Effector CD4-positive, alpha-beta T cell (primary cell): ENCODE measurements at places on chromosomes 1 and 21.

- DNase-seq, result no peak
These were observed 14.0 kb downstream of the POLR3GL start for GRCh38 chr1:145978471-145978853.

DNA sequence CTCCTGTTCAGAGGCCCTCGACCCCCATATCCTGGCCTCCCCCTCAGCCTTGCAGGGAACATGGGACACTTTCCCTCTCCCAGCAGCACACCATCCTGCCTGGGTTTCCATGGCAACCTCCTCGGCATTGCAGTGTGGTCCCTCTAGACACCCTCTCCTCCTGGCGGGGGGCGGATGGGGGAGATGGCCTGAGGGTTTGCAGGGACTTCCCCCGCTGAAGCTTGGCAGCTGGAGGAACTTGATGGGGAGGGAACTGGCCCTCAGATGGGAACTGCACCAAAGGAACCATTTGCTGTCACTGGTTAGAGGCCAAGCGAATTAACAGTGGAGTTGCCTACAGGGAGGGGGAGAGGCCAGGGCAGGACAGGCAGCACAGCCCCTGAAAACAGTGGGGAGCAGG lies 28.7 kb downstream of the RIMS3 start:
- no peak for DNase-seq

GRCh38 chr1:17944646-17945045 lies 163.0 kb upstream of the IGSF21 start:
- DNase-seq, result no peak

- no peak for DNase-seq
These were observed 28.3 kb downstream of the TLCD4 start for GRCh38 chr1:95145493-95145892.

DNA sequence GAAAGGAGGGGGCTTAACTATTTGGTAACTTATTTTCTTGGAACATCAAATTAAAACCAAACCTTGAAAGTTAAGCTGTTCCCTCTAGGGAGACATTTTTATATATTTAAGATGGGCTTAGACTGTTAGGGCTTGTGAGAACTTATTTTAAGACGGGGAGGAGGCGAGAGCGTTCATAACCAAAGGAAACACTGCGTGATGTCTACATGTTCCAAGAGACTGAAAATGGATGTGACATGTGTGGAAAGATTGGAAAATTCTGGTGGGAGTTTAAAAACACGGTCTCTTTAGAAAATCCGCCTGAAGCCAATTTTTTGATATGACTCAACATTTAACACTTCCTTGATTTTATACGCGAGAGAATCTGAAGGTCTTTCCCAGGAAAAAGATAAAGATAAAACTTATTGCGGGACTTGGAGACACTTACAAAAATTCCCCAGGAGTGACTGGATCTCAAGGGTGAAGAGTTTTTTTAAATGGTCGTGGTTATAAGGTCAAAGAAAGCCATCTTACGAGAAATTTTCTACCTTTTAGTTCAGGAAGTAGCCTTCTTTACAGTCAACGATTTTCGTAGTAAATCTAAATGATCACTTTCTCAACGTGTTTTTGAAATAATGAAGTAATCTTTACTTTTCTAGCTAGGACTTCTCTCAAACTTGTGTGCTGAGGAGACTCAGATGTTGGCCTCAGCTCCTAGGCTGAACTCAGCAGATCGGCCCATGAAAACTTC lies 828 bp downstream of the PNRC2 start:
- no peak for DNase-seq

GRCh38 chr1:239817276-239817675 lies 274.4 kb upstream of the FMN2 start:
- DNase-seq, result no peak

DNA sequence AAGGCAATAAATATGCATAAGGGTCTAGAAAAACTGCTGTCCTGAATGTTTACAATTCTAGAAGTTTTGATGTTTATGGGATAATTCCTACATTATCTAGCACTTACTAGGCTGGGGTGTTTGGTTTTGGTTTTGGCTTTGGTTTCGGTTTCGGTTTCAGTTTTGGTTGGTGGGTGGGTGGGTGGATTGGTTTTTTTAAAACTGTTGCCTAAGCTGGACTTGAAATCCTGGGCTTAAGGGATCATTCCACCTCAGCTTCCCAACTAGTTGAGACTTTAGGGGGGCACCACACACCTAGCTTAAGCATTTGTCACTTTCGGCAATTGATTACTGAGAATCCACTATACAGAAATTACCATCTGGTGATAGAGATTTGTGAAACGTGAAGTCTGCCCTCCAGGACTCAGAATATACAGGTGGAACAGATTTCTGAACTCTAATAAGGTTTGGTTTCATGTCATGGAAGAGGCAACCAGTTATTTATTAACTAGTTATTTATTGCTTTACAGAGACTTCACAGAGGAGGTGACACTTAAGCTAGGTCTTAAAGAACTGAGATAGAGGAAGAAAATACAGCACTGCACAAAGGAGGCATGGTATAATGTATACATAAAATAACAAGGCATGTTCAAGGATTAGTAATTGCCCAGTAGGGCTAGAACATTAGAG lies 69.6 kb downstream of the PIK3R3 start:
- no peak for DNase-seq

- DNase-seq, result no peak
These were observed 84.9 kb downstream of the DYRK1A start for GRCh38 chr21:37451446-37451845.

DNA sequence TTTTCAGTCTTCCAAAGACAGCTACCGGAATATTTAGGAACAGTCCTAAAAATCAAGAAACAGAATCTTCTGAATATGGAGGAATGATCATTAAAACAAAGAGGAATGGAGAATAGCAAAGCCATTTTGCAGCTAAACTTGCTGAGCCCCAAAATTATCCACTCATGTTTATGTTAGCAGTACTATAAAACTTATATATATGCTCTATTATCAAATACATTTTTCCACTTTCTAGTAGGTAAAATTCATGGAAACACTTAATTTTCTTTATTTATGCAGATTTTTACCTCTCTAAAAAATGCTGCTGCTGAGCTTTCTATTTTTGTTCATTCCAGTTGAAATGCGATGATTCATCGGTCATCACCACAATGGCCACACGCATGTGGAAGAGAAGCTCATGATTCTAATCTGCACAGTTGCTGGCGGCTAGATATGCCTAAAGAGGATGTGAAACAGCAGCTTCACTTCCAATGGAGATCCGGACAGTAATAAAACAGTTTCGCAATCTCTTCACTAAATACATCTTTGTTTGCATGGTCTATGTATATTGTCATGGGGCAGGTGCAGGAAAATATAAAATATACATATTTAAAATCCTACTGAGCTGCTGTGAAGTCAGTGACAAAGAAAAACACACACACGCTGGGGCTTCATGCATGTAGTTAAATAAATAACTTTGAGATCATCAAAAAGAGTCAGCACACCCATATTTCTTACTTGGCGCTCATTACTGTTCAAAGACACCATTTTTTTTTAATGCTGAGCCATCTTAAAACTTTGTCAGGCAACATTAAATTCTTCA lies 292.2 kb downstream of the SMYD3 start:
- no peak for DNase-seq

DNA sequence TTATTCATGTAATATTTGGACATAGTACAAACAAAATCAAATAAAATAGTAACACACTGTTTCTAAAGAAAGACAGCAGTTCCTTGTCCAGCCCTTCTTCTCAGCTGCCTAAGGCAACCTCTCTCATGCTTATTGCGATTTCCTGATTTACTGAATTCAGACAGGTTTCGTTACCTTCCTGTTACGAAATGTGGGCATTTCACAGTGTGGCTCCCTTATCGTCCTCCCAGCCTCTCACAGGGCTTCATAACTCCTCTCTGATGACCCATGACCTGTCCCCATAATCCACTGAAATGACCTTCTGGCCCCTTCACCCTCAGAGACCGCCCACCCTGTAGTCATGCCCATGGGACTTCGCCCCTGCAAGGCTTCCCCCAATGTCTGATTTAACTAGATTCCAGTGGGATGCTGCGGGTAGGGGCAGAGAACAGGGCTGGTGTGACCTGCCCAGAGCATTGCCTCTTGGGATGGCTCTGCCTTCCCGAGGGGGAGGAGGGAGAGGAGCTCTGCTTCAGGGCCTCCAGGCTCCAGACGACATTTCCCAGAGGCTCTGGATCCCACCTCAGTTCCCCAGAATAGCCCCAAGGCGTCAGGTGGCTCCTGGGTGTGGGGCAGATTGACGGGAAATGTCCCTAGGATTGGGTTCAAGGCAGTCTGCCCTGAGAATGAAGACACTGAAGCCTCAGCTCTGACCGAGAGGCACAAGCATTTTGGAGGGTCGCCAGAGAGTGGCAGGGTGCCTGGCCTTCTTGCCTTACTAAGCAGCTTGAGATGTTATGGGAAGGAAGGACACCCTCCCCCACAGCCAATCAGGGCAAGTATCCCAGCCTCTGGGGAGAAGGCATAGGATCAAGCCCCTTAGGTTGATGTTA lies 20.6 kb downstream of the PADI2 start:
- DNase-seq, result no peak

DNA sequence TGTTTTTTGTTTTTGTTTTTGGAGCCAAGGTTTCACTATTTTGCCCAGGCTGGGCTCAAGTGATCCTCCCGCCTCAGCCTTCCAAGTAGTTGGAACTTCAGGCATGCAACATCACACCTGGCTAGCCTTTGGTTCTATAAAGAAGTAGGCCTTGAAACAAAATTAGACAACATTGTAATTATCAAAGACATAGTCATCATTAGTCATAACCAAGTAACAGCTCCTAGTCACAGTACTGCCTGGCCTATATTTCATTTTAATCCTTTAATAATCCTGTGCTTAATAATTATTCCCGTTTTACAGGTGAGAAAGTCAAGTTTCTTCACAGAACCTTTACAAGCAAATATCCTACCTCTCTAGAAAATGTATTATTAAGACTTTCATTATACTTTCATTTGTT lies 52.3 kb upstream of the TBX15 start:
- no peak for DNase-seq

DNA sequence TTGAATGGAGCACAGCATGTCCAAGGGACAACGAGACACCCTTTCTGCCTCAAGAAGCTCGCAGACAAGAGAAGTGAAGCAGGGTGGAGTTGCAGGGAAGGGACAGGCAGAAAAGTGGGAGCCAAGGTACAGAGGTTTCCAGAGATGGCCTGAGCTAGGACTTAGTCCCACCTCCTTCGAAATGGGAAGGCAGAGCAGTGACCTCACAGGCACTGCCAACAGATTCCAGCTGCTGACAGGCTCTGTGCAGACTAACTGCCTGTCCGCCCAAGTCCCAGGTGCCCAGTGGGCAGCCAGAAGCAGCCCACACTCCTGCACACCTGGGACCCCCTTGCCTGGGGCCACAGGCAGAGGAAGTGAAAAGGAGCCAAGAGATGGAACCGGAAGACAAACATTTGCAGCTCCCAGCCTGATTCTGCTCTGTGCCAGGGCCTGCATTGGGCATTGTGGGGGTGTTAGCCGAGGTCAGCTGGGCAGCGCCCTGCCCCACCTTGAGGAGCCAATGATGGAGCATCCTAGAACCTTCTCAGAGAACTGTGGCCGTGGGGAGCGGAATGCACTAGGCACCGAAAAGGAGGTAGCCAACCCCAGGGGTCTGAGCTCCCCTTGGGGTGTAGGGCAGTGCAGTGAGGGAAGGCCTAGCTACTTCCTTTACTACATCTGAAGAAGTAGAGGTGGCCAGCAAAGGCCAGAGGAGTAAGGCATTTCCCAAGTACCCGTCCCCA lies 27.5 kb upstream of the RSPO1 start:
- DNase-seq, result no peak

- no peak for DNase-seq
These were observed 294.5 kb upstream of the NRIP1 start for GRCh38 chr21:15359251-15359650.

DNA sequence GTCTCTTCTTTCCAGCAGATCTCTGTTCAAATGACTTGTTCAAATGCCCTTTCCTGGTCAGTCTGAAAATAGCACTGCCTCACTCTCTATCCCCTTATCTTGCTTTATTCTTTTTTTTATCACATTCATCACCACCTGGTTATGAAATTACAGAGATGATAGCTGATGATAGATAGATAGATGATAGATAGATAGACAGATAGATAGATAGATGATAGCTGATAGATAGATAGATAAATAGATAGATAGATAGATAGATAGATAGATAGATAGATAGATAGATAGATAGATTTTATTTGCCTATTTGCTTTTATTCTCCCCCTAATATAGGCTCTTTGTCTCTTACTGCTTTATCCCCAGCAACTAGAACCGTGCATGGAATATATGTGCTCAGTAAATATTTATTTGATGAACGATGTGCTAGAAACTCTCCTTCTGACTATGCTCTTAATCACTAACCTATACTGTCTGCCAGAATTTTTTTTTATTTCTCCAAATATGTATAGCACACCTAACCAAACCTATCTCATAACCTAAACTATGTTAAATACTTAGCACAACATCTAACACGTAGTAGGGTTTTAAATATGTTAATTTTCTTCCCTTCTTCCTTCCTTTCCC lies 372.8 kb upstream of the DUSP10 start:
- DNase-seq, result no peak
